ENCODE measurements at places on chromosomes 12 and 14.

GRCh38 chr14:102993523-102993922 lies 63.8 kb downstream of the CDC42BPB start:
- DNase-seq: no peak

DNA sequence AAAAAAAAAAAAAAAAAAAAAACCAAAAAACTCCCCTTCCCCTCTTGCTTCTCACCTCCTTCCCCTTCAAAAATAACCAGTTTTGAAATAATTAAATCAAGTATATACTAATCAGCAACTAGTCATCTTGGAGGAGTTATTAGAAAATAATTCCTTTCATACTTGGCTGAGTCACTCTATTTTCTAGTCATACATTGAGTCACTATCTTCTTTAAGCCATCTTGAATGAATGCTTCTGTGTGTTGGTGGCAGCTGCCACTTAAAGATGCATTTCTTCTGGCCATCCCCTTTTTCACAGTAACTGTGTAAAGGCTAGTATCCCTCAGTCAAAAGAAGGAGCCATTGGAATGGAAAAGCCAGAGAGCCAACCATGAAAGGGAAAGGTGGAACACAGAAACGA lies 84.2 kb upstream of the TMEM263 start:
- no peak for DNase-seq

DNA sequence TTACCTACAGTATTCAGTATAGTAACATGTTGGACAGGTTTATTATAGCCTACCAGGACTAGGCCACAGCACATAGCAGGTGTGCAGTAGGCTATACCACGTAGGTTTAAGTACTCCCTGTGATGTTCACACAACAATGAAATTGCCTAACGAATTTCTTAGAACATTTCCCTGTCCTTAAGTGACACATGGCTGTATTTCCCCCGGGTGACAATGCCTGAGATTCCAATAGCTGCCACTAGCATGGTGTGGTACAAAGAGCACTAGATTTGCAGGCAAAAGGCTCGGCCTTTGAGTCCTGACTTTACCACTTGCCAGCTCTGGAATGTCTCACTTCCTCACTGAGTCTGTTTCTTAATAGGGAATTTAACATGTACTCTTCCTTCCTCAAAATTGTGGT lies 19.7 kb downstream of the PTPN21 start:
- DNase-seq: no peak

GRCh38 chr12:30985814-30986452 lies 59.4 kb downstream of the TSPAN11 start:
- no peak for DNase-seq

DNA sequence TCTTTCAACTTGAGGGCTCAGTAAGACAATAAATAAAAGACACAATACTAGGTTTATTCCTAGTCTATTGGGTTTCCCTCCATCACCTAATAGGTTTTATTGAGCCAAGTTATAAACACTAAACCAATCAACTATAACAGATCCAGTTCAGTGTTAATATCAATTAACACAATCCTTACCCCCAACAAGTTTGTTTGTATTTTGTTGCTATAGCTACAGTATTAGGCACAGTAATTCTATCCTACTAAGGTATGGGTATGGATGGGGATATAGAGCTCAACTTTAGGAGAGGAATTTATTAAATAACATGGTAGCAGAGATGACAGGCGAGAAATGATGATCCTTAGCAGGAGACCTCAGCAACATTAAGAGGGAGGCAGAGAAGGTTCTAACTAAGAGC lies 13.3 kb downstream of the PPP4R3A start:
- DNase-seq: no peak

DNA sequence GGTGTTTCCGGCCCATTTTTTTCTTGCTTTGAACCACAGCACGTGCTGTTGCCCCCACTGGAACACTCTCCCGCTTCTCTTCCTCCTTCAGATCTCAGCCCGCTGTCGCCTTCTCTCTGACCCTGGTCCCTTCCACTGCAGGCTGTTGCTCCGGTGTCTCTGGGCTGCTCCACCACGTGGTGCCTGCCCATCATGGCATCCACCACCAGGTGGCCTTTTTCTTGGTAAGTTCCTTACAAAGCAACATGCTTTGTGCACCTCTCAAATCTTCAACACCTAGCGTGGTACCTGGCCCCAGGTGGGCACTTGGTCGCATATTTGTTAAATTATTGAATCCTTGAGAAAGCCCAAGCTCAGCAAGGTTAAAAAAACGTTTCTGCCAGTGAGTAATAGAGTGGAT lies 19.1 kb downstream of the TUNAR start:
- DNase-seq: no peak

GRCh38 chr12:65517656-65518210 lies 239.2 kb downstream of the MSRB3 start:
- DNase-seq: no peak

- no peak for DNase-seq
Observed at GRCh38 chr12:32360956-32361355, 38.4 kb upstream of the FGD4 start.

DNA sequence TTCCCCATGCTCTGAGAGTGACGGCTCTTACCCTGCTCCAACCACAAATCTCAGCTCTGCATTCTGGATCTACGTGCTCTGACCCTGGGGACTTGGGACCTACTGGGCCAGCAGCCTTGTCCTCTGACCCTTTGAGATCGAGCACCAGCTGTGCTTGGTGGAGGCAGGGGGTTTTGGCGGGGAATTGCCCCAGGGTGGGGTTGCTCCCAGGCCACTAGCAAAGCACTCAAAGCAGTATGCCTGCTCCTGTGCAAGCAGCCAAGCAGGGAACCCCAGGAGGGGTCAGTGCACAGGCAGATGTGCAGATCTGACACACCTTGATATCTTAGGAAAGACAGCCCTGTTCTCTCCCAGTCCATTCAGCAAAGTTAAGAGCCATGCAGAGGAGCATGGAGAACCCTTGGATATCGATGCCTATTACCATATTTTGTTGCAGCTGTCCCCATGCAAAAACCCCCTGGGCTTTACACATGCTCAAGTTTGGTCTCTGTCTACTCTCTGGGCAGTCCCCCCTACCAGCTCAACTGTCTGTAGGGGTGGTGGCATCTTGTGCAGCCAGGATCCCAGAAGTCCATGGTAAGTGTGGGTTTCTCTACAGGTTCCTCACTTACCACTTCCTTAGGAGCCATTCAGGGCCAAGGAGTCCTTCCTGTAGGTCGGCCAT lies 319.0 kb downstream of the TMTC2 start:
- DNase-seq: no peak

DNA sequence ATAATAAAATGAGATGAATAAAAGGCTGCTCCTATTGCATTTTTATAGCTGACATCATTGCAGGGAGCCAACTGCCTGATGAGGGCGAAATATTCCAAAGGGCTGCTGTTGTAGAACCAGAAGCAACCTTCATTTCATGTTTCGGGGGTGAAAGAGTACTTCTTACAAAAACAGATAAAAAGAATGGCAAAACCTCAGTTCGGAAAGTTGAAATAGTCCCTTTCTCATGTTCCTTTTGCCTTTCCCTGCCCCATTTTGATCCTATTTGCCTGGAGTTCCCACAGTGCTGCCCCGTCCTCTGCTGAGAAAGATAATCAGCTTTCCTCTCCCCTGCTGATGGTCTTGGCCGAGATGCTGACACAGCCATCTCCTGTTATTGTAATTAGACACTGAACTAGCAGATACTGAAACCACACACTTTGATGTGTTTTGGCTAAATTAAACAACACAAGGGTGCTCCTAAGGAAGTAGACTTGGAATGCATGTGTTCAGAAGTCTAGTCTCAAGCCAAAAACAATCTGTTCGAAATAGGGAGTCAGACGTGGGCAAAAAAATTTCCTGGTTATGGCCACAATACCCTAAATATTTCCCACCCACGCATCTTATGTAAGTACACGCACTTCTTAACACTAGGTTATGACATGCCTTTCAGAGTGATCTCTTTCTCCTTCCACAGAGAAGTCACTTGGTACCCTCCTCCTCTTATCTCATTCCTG lies 117.2 kb downstream of the PPM1H start:
- DNase-seq: no peak

DNA sequence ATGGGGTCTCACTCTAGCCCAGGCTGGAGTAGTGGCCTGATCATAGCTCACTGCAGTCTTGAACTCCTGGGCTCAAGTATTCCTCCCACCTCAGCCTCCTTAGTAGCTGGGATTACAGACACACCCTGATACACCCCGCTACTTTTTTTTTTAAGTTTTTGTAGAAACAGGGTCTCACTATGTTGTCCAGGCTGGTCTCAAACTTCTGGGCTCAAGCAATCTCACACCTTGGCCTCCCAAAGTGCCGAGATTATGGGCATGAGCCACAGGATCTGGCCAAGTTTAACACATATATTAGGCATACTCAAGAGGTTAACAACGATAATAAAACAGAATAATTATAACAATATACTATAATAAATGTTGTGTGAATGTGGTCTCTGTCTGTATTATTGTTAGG lies 25.8 kb downstream of the PPTC7 start:
- DNase-seq: no peak

GRCh38 chr12:77133566-77133965 lies 68.2 kb upstream of the E2F7 start:
- no peak for DNase-seq

- DNase-seq: no peak
Observed at GRCh38 chr14:101236496-101237251, 324.6 kb upstream of the DIO3 start.

DNA sequence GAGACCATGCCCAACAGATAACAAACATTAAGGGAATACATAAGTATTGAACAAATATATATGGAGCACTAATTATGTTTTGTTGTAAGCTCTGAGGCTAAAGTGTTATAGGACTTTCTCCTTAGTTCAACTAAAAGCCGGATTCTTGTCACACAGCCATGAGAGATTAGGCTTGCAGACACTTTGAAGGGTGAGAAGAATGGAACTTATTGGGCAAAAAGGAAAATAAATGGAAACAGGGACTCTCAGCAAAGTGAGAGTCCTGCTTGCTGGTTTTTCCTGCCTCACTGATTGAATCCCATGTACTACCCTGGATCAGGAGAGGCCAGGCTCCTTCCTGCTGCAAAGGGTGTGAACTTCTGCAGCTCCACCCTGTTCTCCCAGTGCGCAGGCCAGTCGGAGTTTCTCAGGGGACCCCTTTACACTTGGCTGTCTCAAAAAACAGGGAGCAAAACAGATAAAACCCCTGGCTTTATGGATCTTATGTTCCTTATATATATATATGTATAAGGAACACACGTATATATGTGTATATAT lies 77.1 kb upstream of the FUT8 start:
- DNase-seq: no peak

DNA sequence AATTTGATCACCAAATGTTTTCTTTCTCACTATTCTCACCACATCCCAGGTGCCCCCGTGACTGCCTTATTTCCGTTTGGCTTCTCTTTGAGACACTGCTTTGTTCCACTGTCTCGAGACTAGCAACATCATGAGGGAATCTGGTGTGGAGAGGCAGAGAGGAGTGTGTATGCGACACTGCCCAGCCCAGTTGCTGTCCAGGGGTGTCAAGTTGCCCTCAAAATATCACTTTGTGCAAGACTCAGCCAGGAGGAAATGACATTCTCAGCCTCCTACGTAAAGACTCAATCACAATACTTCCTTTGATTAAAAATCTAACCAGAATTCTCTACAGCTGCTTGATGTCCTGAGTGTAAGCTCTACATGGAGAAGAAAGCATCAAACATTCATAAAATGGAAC lies 48.2 kb upstream of the EEA1 start:
- no peak for DNase-seq

- no peak for DNase-seq
Observed at GRCh38 chr14:58749066-58749669, 111.4 kb downstream of the DACT1 start.

- DNase-seq: peak; percentile 1
Observed at GRCh38 chr14:52918486-52918885, 32.4 kb downstream of the FERMT2 start.

GRCh38 chr12:638953-639557 lies 24.2 kb downstream of the NINJ2 start:
- DNase-seq: no peak

DNA sequence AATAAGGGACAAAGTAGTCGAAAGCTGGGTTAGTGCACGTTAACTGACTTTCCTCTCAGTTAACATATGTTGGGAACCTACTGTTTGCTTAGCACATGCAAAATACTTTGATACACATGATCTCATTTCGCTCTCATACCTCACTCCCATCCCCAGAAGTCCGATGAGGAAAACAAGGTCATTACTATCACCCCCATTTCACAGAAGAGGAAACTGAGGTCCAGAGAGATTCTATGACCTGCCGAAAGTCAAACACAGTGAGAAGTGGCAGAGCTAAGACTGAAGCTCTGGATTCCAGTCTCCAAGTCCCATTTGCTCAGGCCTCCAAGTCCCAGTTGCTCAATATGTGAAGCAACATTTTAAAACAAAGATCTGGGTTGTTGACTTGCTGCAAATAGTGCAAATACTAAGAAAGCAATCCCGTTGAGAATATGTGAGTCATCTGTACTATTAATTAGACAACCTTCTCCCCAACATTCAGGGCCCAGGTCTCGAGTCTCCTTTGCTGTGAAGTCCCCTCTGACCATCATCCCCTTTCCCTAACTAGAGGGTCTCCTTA lies 170.6 kb upstream of the PWP1 start:
- no peak for DNase-seq

GRCh38 chr12:58920961-58921861 lies 907 bp upstream of the LRIG3 start:
- DNase-seq: no peak

- DNase-seq: no peak
Observed at GRCh38 chr12:102478405-102479098, 1.8 kb downstream of the IGF1 start.

- DNase-seq: no peak
Observed at GRCh38 chr12:56081393-56082347, 1.7 kb downstream of the ERBB3 start.

GRCh38 chr12:4037747-4038312 lies 164.6 kb upstream of the PARP11 start:
- DNase-seq: no peak

DNA sequence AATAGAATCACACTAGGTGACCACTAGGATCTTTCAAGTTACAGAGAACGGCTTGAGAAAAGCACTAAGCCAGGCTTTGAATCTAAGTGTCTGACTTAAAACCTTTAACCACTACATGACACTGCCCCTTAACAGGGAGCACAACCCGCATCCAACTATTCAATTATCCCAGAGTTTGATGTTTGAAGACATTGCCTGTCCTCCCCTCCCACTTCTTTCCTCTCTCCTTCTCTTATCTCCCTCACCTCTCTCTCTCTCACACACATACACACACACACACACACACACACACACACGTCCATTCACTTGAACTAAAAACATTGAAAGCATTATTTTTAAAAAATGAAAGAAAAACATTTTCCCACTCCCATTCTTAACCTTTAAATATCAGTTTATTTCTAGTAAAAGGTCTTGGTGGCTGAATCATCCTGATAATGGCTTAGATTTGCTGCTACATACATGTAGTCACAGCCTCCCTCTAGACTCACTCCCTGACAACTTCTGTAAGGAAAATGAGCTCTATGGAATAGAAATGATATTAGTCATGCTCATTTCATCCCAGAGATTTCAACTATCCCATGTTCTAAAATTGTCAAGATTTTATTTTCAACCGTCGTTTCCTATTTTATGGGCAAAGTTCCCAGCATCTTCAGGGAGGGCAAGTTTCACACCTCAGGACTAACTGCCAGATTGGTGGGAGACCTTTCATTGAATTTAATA lies 53.5 kb upstream of the RAP1B start:
- DNase-seq: no peak

All from T follicular helper cell (primary cell).